Stimulated activated naive CD4-positive, alpha-beta T cell treated with Interleukin-2 at 50 U/mL for 16 hours (primary cell): ENCODE measurements at places on chromosomes 16 and 17.
A peak's percentile ranks its signal among the peaks of the same experiment; 100 is the strongest.

GRCh38 chr16:75854152-75854551 is 127.9 kb upstream of the CPHXL start:
- no peak for DNase-seq

- DNase-seq = no peak
These were observed 47.1 kb downstream of the TEX2 start for GRCh38 chr17:64216000-64216337.

GRCh38 chr17:3034578-3034920 is 28.9 kb downstream of the OR1D5 start:
- DNase-seq = no peak

- DNase-seq = no peak
These were observed 153.5 kb downstream of the VPS53 start for GRCh38 chr17:561116-561515.

DNA sequence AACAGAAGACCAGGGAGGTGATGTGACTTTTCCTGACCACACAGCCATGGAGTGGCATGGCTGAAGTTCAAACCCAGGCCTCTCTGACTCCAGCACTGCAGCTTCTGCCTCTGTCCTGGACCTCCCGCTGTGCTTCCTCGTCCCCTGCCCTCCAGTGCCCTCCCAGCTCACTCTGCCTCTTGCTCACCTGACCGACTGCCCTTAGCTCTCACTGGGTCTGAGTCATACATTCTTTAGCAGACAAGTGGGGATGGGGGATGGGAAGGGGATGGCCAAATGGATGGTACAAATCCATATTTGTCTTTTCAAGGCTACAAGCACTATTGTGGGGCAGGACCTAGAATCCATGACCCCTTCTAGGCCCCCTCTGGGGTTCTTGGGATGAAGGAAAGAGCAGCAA is 33.0 kb downstream of the PITPNM3 start:
- no peak for DNase-seq

DNA sequence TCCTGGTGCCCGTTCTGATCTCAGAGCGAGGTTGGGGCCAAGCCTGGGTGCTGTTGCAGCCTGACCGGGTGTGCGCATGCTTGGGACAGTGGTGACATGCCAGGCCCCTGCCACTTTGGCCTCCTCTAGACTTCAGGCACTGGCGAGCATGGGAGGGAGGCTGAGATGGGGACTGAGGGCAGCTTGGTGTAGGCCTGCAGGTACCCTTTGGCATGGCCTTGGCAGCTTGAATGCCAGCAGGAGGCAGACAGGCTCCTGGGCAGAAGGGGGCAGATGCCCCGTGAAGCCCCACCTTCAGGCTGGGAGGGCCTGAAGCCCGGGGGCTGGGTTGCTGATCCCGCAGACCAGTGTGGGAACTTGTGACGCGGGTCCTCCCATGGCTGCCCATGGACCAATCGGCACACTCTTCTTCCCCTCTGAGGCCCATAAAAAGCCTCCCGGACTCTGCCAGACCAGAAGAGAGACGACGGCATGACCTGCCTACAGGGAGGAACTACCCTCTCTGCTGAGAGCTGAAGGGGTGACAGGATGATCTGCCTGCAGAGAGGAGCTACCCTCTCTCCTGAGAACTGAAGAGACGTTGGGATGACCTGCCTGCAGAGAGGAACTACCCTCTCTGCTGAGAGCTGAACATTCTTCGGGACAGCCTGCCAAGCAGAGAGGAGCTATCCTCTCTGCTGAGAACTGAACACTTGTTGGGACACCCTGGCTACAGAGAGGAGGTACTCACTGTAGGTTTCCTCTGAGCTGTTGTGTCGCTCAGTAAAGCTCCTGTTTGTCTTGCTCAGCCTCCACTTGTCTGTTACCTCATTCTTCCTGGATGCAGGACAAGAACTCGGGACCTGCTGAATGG is 17.5 kb downstream of the RHOT1 start:
- DNase-seq = no peak

- peak; percentile 76 for DNase-seq
These were observed 7.3 kb upstream of the CBX8 start for GRCh38 chr17:79803997-79804855.

GRCh38 chr17:75601057-75601987 is 13.7 kb downstream of the MYO15B start:
- peak; percentile 50 for DNase-seq

DNA sequence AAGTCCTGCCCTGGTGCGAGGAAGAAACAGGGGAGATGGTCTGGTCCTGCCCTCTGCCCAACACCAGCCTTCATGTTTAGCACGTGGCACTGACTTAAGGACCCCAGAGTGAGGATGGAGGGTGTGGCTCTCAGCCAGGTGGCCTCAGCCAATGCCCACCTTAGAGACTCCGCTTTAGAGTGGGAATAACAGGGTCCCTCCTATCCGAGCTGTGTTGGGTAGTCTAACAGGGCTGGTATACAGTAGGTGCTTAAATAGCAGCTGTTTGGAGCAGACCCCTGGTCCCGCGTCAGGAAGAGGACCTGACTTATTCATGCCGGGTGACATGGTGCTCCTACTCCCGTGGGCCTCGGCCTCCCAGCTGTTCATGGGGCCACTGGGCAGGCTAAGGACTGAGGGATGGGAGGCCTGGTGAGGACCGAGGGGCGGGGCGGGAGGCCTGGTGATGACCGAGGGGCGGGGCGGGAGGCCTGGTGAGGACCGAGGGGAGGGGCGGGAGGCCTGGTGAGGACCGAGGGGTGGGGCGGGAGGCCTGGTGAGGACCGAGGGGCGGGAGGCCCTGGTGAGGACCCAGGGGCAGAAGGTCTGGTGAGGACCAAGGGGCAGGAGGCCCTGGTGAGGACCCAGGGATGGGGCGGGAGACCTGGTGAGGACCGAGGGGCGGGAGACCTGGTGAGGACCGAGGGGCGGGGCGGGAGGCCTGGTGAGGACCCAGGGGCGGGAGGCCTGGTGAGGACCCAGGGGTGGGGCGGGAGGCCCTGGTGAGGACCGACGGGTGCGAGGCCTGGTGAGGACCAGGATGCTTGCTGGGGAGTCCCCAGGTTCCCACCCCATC is 7.6 kb downstream of the ZFPM1 start:
- no peak for DNase-seq

DNA sequence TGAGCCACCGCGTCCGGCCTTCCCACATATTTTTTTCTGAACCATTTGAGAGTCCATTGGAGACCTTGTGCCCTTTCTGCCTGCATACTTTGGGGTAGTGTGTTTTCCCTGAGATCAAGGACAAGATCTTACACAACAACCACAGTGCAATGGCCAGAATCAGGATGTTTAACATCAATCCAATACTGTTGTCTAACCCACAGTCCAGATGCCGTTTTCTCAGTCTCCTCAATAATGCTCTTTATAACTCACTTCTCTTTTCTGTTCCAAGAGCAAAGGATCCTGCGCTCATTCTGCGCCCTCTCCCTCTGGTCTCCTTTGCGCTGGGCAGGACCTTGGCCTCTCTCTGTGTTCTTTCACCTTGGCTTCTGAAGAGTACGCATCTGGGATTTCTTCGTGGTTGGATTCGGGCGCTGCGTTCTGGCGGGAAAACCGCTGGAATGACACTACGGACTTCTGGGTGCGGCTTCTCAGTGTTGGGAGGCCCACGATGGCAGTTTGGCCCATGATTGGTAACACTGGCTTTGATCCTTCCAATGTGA is 16.6 kb downstream of the CBX4 start:
- DNase-seq = no peak

DNA sequence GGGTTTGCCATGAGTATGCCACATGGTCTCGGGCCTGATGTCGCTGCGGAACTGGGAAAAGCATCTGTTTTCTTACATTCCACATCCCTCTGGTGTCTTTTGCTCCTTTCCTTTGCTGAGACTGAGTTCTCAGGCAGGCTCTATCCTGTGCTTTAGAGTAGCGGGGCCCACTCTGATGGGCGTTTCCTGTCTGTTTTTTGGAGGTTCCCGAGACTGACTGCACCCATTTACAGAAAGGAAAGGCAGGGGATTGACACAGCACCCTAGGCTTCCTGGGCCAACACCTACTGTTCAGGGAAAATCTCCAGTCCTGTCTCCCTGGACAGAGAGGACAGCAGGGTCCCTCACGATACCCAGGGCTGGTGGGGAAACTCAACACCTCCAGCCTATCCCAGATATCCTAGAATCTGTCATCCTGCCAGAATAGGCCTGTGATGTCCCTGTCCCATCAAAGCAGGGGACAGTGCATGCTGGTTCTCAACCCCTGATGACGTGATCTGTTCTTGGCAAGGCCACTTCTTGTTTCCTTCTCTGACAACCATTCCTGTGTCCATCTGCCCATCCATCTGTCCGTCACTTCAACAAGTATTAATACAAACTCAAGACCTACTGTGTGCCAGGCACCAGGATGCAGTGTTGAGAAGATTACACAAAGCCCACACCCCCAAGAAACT is 42.2 kb downstream of the ACTG1 start:
- DNase-seq = no peak

DNA sequence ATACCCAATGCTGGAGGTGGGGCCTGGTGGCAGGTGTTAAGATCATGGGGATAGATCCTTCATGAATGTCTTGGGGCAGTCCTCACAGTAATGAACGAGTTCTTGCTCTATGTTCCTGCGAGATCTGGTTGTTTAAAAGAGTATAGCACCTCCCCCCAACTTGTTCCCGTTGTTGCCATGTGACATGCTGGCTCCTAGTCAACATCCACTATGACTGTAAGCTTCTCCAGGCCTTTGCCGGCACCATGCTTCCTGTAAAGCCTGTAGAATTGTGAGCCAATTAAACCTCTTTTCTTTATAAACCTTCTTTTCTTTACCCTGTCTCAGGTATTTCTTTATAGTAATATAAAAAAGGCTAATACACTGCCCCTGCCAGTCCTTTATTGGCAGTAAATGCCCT is 33.3 kb downstream of the RANBP10 start:
- no peak for DNase-seq

DNA sequence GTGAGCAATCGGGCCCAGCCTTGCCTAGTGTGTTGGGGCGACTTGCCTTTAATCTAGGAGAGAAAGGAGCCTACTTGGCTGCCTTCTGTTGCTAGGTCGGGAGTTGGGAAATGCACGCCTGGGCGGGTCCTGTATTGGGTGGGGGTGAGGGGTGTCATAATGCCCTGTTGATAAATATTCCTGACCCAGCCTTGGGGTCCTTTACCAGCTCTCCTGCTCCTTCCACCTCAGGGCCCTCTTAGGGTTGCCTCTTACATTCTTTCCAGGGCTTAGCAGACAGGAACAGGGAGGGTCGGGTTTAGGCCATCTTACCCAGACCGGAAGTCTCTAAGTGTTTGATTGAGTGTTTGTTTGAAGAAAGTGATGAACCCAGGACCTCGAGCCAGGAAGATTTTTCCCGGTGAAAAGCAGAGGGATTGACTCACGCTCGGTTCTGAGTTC is 112.9 kb downstream of the SEC14L1 start:
- DNase-seq = no peak

GRCh38 chr16:28538733-28539596 is at the start of gene NUPR1:
Gene NUPR1 (minus strand): TSS chr16:28538974. CDS start chr16:28538907, 67 bp downstream.
- no peak for DNase-seq

DNA sequence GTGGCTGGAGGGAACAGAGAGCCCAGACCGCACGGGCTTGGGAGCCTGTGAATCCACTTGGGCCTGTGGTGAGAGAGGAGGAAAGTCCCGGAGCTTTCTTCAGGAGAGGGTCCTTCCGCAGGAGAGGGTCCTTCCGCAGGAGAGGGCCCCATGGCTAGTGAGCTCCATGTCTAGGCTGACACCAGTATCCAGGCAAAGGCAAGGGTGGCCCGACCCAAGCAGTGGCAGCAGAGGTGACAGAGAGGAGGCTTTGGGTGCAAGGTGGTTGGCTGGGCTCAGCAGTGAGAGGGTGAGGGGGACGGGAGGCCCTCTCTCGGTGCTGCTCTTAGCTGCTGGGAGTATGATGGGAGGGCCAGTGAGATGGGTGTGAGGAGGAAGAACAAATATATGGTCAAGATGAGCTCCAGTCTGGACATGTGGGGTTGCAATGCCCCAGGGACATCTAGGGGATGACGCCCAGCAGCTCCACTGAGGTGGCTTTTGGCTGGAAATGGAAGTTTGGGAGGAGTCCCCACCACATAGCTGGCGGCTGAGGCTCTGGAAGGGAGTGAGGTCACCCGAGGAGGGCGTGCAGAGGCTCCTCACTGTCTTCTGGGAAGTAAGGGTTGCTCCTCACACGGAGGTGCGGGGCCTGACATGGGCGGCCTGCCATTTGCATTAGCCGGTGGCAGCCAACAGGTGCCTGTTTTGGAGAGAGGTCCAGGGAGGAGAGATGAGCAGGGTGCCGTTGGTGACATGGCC is 2.3 kb upstream of the HSD3B7 start:
- DNase-seq = no peak

DNA sequence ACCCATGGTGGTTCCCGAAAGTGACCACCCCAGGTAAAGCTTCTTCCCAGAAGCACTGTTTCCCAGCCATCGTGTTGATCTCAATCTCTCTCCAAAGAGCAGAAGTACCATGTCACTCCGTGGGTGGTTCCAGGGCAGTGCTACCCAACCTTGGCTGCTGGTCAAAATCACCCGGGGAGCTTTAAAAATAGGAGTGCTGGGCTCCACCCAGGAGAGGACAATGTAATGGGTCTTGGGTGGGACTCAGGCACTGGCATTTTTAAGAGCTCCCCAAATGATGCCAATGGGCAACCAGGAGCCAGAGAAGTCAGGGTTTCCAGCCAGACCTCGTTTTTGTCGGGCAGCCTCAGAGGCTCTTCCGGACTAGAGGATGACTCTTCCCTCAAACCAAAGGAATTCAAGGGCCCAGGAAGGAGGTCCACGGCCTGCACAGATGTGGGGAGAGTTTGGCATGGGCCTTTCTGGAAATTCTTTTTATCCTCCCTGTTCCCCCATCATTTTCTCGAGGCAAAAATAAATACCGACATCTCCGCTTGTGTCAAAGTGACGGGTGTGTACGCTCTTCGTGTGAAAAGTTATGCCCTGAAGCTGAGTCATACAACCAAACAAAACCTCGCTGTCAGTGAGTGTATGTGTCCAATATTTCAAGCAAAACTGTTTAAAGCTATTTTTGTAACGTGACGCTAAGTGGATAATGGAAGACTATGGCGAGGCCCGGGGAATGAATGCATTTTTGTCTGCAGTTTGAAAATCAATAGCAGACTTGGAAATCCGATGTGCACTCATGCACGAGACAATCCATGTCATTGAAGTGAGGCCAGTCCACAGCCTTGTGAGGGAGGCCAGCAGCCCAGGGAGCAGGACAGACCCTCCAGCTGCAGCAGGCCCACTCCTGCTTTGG is 364.1 kb downstream of the FOXL1 start:
- DNase-seq = no peak

GRCh38 chr17:15654886-15655561 is 29.1 kb downstream of the TRIM16 start:
- no peak for DNase-seq

DNA sequence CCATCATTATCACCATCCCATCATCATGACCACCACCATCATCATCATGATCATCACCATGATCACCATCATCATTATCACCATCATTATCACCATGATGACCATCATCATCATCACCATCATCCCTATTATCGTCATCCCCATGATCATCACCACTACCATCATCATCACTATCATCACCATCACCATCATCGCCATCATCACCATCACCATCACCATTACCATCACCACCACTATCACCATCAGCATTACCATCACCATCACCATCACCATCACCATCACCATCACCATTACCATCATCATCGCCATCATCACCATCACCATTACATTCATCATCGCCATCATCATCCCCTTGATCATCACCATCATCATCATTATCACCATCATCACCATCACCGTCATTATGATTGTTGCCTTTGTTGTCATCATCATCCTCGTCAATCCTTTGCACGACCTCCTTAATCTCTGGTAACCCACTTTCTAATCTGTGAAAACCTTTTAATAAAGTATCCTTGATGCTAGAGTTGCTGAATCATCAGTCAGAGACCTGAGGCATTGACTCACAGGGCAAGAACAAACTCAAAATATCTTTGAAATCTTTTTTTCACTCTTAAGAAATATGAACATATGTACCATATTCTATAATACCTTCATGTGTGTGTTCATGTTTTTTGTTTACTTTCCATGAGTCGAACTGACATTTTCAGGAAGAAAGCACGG is 116.3 kb upstream of the FOXF1 start:
- no peak for DNase-seq
